ENCODE measurements at places on chromosomes 3 and 15.

DNA sequence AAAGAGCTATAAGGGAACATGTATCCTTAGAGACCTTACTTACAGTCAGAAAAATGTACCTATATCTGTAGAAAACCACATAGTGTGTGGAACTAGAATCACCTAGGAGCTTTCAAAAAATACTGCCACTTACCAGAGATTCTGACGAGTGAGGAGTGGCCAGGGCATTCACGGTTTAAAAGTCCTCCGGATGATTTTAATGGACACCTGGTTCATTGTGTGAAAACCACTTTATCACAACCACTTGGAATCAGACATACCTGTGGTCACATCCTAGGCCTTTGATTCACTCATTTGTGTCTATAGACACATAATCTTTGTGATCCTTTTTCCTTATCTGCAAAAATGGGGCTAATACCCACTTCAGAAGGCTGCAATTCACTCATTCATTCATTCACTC, 159.8 kb downstream of the MBNL1 start:
- no peak for DNase-seq

GRCh38 chr15:69305933-69306568, 7.3 kb downstream of the PAQR5 start:
- no peak for DNase-seq

DNA sequence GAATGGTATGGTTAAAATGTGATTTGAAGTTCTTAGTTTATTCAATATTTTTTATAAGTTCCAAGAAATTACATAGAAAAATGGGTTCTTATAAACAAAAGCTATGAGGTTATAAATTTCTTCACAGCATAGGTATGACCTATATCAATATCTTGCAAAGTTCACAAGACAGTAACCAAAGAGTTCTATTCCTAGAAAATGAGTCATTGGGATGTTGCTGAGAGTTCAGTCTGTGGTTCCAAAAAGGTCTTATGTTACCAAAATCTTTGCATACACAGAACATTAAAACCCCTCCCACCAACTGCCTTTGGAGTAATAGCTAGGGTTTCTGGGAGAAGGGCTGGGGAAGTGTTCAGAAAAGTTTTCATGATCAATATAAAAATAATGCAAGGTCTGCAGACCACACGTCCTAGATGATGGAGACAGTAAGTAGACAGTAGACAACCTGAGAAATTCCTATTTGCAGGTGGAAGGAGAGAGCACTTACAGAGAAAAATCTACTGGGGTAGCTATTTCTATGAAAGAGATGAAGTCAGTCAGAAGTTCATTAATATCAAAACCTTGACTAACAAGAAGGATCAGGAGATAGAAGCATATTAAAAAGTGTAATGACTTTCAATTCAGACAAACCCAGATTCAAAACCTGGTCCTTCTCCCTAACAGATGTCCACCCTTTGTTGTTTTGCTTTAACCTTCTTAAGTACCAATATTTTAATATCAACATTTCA, 279.3 kb downstream of the KCNH8 start:
- no peak for DNase-seq

- no peak for DNase-seq
These were observed 103.0 kb upstream of the TGFBR2 start for GRCh38 chr3:30503446-30503845.

DNA sequence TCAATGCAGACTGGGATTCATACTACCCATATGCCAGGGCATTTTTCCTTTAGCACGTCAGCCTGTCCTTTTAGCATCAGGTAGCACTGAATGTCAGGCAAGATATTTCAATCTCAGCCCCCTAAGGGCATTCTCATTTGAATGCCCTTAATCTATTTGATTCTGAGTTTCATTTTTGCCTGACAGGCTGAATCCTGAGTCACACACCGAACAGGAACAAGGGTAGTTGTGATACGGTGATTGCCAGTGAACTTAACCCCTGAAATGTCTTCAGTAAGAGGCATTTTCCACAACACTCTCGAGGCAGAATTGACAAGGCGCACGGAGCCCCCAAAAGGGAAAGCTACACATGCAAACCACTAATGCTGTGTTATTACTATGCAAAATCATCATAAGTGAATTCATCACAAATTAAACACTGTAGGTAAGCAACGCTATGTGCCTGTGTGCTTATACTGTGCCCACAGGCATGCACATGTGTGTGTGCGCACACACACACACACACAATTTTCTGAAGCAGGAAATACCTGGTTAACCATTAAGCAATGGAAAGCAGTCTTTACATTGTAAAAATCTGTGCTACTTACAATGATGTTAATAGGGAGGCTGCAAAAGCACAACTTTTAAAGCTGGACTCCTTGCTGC, 130.4 kb downstream of the ZNF385D start:
- DNase-seq: no peak

- DNase-seq: no peak
These were observed 84.4 kb upstream of the MRPS22 start for GRCh38 chr3:139259398-139259797.

DNA sequence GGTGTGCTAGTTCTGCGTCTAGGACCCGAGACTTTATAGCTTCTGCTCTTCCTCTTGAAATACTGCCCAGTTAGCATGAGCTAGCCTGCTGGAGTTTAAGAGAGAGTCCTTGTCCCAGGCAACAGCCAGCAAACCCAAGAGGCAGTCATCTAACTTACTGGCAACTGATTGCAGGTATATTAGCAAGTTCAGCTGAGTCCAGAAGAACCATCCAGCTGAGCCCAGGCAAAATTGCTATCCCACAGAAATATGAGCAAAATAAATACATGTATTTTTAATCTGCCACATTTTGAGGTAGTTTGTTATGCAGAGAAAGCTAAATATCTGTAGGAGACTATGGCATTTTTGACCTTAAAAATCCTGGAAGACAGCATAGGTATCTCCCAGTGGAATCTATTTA, 174.4 kb upstream of the CMC1 start:
- no peak for DNase-seq

GRCh38 chr3:152737021-152737908, 97.7 kb upstream of the P2RY1 start:
- no peak for DNase-seq

DNA sequence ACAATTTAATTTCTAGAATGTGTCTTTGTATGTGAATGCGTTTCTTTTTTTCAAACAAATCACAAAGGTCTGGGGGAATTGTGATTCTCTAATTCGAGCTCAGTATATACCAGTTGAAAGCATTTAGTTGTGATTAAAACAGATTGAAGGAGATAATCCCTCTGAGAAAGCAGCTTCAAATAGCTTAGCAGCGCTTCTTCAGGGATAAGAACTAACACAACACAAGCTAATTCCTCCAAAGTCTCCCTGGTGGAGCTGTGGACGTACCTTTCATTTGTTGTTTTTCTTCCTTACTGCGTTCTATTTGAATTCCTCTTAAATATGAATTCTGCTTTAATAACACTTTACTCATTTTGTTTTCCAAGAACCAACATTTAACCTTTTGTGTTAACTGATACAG, 286.7 kb downstream of the ROBO2 start:
- DNase-seq: no peak

DNA sequence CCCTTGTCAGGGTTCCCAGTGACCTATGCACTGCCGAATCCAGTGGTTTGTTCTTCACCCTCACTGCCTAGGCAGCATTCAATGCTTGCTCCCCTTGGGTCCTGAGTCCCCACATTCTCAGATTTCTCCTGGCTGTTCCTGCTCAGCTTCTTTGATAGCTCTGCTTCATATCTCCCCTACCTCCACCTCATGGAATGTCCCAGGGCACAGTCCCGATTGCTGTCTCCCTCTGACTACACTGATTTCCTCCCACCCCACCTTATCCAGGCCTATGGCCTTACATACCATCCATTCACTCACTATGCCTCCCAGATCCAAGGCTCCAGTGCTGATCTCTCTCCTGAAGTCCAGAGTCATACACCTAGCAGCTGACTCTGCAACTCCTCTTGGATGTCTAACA, 1.5 kb upstream of the CDHR4 start:
- no peak for DNase-seq

GRCh38 chr3:106829206-106829605, 548.0 kb upstream of the CCDC54 start:
- DNase-seq: no peak

GRCh38 chr3:174776636-174777035, 82.5 kb upstream of the NAALADL2 start:
- no peak for DNase-seq

GRCh38 chr3:139517321-139518065, 22.0 kb downstream of the RBP1 start:
- no peak for DNase-seq

DNA sequence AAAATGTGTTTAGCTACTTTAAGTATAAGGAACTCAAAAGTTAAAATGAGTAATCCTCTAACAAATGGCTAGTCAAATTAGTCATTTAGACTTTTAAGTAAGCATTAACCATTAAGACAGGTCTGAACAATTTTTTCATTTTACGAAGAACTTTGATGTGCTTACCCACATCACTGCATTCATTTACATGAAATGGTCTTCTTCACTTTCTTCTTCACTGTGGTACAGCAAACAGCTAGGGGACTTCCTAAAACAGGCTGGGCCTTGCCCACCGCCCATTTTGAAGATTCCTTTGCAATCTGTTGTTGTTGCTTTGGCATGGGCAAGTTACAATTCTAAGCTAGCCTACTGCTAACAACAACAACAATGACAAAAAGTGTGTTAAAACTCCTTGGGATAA, 67.4 kb downstream of the CBLB start:
- DNase-seq: no peak

DNA sequence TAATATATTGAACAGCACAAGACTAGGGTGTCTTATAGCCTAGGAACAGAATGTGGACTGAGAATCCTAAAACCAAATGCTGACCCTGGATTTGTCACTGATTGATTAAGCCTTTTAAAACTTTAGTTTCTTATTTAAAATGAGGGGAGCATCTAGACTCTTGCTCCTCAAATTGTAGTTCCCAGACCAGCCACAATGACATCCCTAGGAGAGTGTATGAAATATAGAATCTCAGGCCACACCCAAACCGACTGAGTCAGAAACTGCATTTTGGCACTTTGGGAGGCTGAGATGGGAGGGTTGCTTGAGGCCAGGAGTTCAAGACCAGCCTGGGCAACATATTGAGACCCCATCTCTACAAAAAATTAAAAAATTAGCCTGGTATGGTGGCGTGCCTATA, 287.8 kb upstream of the UMPS start:
- DNase-seq: no peak

DNA sequence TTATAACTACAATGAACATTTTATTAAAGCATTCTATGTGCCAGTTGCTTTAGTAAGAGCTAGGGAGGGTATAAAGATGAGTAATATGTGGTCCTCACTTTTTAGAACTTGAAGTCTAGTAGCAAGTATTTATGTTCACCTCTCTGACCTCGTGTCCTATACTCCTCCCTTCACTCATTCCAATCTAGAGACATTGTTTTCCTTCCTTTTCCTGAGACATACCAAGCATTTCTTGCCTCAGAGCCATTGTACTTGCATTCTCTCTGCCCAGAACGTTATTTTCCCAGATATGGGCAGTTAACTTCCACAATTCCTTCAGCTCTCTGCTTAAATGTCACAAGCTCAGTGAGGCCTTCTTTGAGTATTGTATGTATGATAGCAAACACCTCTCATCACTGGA, 408.6 kb downstream of the PDCD6IP start:
- no peak for DNase-seq

DNA sequence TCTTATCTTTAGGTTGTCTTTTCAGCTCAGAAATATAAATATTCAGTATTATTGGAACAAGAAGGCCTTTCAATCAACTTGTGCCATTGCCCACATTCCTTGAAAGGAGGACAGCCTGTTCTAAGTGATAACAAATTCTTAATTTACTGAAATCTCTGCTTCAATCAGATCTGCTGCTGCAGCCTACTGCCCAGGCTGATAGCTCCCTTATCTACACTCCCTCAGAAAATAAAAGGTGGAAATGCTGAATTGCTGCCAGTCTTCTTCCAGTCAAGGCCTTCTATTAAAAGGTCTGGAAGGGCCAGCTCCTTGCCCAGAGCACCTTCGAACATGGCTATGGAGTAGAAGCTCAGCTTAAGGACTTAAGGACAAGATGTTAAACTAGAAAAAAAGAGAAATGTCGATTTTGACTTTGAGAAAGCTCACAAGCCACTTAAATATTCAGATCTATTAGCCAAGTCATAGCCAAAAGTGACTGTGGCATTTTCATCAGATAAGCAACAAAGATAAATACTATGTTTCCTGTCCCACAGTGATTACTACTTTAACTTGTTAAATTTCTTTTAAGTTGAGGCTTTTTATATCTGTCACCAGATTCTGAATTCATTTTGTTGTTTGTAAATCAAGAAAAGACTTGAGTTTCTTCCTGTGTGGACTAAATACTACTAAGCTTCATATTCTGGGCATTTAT, 480.5 kb upstream of the CBLB start:
- DNase-seq: no peak

GRCh38 chr15:75204340-75205063, 2.8 kb downstream of the C15orf39 start:
- DNase-seq: peak; percentile 81

DNA sequence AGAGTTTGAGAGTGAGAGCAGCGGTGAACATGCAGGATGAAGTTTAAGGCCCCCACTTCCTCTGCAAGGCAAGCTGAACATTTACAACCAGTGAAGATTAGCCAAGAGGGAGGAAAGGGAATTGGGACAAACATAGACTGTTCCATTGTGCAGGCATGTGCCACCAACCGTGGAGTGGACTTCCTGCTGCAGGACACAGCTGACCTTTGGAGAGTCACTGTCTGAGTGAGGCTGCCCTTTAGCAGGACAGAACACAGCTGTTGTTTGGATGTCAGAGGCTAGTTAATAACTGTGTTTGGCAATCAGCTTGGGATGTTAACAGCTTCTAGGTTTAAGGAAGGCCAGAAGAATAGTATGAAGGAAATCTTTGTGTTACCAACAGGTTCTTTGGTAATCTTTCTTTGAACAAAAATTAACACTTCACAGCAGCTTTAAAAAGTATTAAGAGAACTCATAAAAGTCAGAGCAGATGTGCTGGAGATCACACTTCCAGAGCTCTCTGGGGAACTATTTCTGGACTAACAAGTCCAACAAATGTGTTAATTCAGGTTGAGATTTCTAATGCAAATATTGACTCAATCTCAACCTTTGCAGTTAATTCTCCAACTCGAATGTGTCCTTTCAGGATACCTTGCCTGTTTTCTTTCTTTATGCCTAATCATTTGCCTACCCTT, 31.4 kb downstream of the CTDSPL start:
- DNase-seq: no peak

DNA sequence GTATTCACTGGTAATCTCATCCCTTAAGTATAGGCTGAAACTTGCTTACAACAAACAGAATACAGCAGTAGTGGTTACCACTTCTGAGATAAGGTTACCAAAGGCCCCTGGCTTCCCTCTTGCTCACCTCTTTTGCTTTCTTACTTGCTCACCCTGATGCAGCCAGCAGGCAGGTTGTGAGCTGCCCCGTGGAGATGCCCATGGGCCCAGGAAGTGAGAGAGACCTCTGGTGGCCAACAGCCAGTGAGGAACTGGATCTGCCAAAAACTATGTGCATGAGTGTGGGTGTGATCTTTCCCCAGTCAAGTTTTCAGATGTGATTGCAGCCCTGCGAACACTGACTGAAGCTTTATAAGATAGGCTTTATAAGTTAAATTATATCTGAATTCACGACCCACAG, 48.7 kb downstream of the NMNAT3 start:
- no peak for DNase-seq

All from T-cell (primary cell).